ENCODE measurements at places on chromosomes 16 and 17.

- DNase-seq, result no peak
These were observed 1063.8 kb upstream of the CDH8 start for GRCh38 chr16:63100082-63100481.

GRCh38 chr16:4506450-4506849 is 30.3 kb downstream of the HMOX2 start:
- no peak for DNase-seq

GRCh38 chr17:17849147-17849820 is 12.5 kb upstream of the SREBF1 start:
- DNase-seq, result peak; percentile 83

- peak; percentile 69 for DNase-seq
These were observed 1.3 kb upstream of the ALKBH5 start for GRCh38 chr17:18182110-18182977.

GRCh38 chr17:9917801-9918200 is 12.7 kb upstream of the RCVRN start:
- no peak for DNase-seq

DNA sequence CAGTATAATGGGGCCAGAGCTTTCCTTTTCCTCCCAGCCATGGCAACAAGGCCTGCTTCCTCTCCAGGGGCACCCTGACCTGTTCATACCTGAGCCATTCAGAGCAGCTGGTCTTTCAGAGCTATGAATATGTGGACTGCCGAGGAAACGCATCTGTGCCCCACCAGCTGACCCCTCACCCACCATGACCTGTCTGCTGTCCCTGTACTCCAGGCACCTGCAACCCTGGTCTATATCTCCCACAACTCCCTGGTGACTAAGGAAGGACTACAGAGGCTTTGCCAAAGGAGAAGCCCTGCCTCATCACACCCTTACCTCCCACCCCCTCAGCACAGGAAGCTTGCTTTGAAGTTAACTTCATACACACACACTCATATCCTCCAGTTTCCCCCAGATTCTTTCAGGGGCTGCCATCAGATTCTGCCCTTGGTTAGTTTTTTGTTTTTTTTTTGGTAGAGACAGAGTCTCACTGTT is 6.0 kb downstream of the TMEM106A start:
- DNase-seq, result no peak

GRCh38 chr17:42677921-42678781 is 1.4 kb upstream of the PLEKHH3 start:
- peak; percentile 93 for DNase-seq

DNA sequence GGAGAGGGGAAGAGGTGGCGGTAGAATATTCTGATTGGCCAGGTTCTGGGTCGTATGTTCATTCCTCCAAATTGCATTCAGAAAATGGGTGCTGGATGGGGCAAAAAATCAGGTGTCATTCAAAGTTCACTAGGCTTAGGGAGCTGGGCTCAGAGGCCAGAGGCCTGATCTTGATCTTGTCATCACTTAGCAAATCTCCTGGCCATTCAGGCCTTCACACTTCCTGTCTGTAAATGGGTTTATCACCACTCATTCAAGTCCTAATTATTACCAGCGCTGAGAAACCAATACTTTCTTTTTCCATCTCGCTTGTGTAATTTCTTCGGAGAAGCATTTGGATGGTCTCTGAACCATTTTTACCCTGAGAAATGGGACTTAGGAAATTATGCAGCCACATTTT is 50.8 kb downstream of the BMERB1 start:
- no peak for DNase-seq

DNA sequence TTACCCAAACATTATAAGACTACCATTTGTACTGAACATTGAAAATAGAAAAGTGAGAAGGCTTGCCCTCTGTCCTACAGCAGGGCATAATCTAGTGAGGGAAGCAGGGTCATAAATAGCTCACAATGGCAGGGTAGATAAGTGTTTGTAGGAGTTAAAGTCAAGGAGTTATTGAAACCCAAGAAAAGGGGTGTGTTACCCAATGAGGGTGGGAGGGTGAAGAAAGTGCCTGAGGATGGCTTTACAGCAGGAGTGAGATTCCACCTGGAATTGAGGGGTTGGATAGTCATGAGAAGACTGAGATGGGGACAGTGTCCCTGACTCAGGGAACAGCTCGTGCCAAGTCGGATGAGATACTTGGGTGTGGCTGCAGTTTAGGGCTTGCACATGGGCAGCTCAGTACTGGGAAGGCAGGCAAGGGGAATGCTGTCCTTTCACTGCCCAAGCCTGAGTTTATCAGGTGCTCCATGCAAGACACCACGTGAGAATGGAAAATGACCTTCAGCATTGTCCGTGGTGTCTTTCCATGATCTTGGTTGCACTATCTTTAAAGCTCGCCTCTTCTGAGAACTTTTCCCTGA is 393.2 kb upstream of the MAF start:
- no peak for DNase-seq

GRCh38 chr17:57852092-57852954 is 2.5 kb upstream of the MRPS23 start:
- no peak for DNase-seq

GRCh38 chr17:2995886-2996809 is 67.3 kb downstream of the OR1D5 start:
- no peak for DNase-seq

Measured in Right ventricle myocardium superior (tissue), 1 donor.